Stimulated activated naive B cell treated with anti-CD40 and anti-IgM and Interleukin-4, amounts not matched to agents 10 μg/mL and 1 μg/mL and 100 μg/mL, for 72 hours (primary cell): ENCODE measurements at places on chromosomes 7 and 10.

DNA sequence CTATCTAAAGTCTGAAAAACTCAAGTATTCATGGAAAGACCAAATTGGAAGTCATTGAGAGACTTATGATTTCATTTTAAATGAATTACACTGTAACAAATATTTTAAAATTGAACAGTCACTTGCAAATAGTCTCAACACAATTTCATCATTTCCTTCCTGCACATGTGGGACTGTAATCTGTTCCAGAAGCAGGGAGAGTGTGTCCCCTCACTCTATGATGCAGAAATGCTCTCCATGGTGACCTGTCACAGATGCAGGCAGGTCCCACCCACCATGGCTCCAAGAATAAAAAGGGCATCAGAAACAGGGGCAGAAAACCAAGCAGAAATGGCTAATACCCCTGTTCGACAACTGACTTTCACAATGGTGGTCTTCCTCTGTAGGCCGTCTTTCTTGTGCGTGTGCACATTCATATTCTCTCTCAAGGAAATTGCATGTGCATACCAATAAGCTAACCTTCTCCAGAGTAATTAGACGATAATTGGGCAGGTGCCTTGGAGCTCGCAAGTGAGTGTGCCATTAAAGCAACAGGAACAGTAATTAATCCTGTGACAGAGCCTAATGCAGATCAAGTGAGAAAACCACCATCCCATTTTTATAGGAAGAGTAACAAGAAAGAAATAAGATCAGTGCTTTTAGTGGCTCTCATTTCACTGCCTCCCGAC is 170.9 kb downstream of the ZMYND11 start:
- no peak for DNase-seq

DNA sequence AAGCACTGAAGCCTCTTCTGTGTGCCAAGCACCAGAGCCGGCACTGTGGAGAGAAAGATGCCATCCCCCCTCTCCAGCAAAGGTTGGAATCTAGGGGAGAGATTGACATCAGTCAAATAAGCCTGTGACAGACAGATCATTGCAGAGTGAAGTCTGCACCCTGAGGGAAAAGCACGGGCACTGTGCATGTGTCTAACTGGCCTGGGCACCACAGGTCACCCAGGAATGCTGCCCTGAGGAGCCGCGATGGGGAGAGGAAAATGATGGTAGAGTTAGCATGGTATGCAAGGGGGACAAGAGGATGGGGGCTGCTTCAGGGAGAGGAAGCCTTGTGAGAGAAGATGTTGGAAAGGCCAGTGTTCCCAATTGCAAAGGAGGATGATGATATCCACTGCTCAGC is 261.0 kb downstream of the GRID1 start:
- no peak for DNase-seq

DNA sequence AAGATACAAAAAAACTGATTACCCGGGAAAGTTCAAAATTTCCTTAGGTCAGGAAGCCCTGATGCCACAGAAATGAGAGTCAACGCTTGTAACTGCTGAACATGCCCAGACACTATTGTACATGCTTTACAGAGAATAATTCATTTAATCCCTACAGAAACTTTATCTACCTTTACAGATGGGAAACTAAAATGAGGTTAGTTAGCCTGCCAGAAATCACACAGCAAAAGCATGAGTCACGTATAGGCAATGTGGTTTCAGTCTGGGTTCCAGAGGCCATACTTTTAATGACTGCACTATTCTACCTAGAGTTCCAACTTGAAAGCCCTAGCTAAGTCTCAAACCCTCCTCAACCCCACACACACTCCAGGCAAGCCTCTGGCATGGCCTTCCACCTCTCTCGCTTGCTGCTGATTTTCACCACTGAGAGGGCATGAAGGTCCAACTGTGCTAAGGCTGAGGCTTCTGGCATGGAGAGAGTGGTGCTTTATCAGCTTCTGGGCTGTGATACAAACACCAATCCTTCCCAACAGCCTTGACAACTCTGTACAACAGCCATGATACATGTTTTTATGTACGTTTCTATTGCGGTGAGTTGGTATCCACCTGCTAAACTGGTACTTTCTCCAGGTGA is 1011.2 kb upstream of the GHITM start:
- no peak for DNase-seq

GRCh38 chr10:29932991-29933390 is 126.4 kb downstream of the JCAD start:
- DNase-seq, result no peak

DNA sequence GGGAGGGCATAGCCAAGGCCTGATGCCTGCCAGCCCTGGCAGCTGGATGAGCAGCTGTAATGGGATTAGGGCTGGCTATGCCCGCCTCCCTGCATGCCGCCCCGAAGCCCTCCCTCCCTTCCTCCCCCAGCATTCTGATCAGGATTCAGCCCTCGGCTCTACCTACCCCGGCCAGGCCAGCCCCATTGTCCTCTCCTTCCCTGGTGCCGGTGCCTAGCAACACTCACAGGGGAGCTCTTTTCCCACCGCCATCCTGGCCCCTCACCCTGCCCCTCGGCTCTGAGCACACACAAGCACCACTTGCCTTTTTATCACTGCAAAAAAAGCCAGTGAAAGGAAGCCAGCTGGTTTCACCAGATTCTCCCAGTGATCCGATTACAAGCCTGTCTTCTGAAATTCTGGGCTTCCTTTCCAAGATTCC is 9.0 kb upstream of the ADCYAP1R1 start:
- no peak for DNase-seq

- DNase-seq, result no peak
These were observed 265.1 kb downstream of the ZEB1 start for GRCh38 chr10:31584098-31584631.

GRCh38 chr7:75663302-75663907 is 75.3 kb downstream of the HIP1 start:
- DNase-seq, result no peak

DNA sequence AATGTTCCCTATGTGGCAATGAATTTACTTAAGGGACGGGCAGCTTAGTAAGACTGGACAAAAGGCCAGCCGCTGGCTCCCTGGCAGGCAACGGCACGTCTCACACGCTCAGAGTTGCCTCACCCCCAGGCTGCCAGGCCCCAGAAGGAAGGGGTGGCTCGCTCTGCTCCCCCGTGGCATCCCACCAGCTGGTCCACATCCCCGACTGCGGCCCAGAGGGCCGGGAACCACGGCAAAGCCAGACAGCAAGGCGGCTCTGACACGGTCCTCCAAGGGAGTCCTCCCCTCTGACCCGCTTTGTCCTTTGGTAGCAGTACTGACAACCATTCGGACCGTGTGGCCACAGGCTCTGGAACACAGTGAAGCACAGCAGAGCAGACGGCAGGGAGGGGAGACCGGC is 34.1 kb downstream of the NUDT1 start:
- no peak for DNase-seq
